RPMI8226 (cell line): ENCODE measurements at places on chromosomes 4 and X.

DNA sequence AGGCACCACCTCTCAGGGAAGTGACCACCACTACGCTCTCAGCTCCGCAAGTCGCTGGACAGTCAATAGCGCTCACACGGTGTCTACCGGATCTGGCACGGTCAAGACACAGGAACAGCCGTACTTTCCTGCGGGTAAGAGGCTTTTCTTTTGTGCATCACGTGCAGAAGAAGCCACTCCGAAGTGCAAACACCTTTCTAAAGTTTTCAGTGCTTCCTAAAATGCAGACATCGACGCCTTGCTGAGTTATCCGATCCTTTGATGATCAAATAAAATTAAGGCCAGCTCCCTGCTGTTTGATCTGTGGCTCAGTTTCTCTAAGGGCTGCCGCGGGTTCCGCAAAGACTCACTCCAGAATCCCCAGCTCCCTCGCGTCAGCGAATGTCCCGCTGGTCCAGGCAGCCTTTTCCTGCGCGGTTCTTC lies 71.8 kb downstream of the FBXO8 start:
- DNase-seq: no peak

DNA sequence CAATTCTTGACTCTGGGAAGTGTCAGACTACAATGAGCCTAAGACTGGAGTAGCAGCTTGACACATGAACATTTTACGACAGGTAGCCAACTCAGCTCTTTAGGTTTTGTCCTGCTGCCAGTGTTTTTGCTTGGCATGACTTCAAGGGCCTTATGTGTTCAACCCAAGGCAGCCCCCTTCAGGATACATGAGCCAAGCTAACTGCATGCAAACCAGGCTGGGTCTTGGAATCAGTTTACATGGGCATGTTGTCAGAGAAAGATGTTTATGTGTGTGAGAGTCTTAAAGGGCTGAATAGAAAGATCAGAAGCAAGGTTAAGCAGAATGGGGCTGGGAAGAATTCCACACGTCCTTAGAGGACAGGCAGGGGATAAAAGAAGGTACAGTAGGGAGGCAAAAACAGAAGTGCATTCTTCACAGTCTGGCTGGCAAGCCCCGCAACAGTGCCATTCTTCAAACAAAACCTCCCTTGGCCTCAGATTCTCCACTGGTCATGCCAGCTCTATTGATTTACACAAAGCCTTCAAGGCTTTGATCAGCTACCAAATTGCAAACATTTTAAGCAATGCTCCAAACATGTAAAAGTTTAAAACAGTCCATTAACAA lies 97.3 kb downstream of the NKX6-1 start:
- DNase-seq: peak; percentile 11

DNA sequence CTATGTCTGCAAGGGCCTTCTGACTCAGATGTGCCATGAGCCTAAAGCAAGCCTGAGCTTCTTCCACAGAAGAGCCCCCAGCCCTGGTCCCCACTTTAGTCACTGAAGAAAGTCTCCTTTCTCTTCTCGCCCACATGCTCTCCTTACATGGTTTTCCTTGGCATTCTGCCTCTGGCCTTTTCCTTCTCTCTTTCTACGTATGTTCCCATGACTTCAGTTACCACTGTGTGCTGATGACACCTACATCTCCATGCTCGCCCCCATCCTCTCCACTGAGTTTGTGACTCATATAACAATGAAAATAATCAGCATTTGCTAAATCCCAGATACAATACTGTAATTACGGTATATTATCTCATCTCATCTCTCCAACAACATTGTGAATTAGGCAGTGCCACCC lies 149.3 kb downstream of the AMMECR1 start:
- DNase-seq: no peak

DNA sequence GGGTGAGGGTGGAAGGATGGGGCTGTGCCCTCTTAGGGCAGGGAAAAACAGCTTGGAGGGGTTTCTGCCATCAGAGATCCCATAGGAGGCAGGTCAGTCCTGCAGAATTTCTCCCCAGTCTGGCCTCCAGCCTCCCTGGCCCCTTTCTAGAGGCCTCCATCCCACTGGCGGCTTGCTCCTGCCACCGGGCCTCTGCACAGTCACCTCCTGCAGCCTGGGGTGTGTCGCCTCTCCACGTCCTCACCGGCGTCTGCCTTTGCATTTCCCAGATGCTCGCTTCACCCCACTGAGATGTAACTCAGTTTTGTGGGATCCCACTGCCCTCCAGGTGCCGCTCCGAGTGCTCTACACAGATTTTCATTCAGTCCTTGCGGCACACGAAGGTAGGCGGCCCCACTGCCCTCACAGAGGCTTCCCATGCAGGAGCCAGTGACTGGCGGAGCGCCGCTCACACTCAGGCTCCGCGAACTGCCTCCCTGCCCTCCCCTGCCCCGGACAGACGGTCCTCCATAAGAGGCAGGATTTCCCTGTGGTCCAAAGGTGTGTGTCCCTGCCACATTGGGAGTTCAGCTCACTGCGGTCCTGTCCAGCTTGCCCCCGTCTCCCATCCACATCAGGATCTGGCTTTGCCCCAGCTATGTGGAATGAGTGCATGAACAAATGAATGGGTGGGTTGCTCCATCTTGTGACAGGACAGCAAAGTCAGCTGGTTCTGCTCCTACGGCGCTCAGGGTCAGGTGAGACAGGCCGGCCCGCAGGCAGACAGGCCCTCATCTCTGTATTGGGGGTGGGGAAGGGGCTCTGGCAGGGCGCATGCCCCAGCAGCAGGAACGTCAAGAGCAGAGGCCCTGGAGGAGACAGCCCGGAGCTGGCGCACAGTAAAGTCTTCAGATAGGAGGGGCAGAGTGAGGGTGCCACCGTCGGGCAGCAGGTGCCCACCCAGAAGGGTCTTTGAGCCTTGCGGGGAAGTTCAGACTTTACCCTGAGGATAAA lies 2.7 kb upstream of the TMEM271 start:
- no peak for DNase-seq

- DNase-seq: no peak
Measured at GRCh38 chrX:88982183-88982582, 235.2 kb downstream of the CPXCR1 start.

GRCh38 chr4:138749303-138749702 lies 266.3 kb upstream of the NOCT start:
- no peak for DNase-seq

DNA sequence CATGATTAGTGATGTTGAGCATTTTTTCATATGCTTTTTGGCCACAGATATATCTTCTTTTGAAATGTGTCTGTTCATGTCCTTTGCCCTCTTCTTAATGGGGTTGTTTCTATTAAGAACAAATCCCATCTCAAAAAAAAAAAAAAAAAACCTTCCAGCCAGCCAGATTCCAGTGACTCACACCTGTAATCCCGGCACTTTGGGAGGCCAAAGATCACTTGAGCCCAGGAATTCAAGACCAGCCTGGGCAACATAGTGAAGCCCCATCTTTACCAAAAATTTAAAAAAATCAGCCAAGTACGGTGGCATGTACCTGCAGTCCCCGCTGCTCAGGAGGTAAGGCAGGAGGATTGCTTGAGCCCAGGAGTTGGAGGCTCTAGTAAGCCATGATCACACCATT lies 5.1 kb downstream of the RAB33B start:
- DNase-seq: no peak

GRCh38 chr4:26171941-26172340 lies 148.9 kb upstream of the RBPJ start:
- no peak for DNase-seq

GRCh38 chrX:46903458-46904242 lies 8.6 kb upstream of the JADE3 start:
- DNase-seq: peak; percentile 83

GRCh38 chr4:121479808-121480207 lies 99.0 kb upstream of the QRFPR start:
- no peak for DNase-seq

GRCh38 chr4:18777190-18777930 lies 755.8 kb upstream of the LCORL start:
- no peak for DNase-seq

DNA sequence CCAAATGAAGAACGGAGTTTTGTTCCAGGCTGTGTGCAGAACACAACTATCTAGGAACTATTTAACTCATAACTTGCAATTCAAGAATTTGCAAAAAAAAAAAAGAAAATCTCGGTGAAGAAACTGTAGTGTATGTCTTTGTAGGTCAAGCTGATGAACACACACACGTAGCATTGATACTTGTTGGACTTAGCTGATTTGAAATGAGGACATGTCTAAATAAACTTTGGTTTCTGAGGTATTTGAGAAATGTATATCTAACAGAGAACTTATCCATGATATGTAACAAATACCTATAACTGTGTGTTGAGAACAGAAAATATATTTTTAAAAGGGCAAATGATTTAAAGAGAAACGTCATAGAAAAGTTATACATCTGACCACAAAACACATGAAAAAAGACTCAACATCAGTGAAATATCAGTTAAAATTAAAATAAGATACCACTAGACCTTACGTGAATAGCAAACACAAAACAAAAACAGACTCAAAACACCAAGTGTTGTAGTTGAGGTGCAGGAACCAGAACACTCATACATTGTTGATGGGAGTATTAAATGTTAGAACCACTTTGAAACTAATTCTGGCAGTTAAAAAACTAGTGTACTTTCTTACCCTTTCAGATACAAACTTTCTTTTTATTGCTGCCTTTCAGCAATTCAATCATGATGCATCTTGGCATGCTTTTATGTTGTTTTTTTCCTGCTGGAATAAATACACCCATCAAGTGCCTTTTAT lies 1535.8 kb upstream of the PCDH10 start:
- DNase-seq: no peak

DNA sequence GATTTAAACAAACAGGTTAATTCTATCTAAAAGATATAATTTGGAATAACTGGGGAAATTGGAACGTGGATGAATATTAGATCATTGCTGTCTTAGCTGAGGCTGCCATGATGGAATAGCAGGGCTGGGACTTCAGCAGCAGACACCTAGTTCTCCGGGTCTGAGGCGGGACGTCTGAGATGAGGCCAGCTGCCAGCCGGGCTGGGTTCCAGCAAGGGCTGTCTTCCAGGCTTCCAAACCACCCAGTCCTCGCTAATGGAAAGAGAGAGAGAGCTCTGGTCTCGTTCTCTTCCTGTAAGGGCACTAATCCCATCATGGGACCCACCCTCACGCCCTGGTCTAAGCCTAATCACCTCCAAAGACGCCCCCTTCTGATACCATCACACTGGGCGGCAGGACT lies 85.7 kb downstream of the ADRA2C start:
- no peak for DNase-seq

GRCh38 chrX:85619962-85620361 lies 240.5 kb upstream of the POF1B start:
- DNase-seq: no peak

DNA sequence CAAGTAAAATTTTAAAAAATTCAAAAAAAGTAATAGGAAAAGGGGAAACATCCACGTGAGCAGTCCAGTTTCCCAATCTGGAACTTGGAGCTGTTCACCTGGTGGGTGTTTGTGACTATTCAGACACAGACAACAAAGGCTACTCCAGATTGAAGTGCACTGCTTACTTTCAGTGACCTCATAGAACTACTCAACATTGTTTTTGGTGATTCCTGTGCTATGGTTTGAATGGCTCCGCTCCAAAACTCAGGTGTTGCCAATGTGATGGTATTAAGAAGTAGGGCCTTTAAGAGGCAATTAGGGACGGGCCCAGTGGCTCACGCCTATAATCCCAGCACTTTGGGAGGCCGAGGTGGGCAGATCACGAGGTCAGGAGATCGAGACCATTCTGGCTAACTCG lies 22.1 kb downstream of the SH3RF1 start:
- DNase-seq: no peak

- DNase-seq: no peak
Measured at GRCh38 chr4:151760002-151760401, 805 bp downstream of the GATB start.

DNA sequence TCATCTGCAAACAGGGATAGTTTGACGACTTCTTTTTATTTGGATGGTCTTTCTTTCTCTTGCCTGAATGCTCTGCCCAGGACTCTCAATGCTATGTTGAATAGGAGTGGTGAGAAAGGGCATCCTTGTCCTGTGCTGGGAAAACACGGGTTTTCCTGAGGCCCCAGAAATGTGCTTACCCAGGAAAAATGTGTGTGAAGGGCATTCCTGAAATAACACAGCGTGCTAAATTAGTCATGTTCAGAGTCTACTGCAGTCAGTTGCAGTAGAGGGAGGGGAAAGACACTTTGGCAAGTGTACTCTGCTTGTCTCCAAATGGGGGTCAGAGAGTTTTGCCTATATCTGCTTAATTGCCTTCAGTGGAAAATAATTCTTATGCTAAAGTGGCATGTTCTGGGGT lies 153.9 kb downstream of the CCNG2 start:
- no peak for DNase-seq

DNA sequence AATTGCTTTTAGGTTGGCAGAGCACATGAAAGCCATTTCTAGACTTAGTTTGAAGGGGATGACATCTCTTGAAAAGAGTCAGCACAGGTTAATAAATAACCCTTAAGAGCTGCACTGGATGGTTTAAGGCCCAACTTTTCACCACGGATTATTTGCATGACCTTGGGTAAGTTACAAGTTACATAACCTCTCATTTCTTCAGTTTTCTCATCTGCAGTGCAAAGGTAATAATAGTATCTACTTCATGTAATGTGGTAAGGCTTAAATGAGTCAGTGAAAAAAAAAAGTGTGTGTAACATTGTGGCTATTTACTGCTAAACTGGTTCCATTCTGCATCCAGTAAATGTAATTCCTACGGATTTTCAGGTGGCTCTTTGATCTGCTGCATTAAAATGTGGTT lies 715.8 kb downstream of the CCSER1 start:
- no peak for DNase-seq

- DNase-seq: peak; percentile 58
Measured at GRCh38 chr4:77240469-77241066, 83.6 kb downstream of the CCNG2 start.

DNA sequence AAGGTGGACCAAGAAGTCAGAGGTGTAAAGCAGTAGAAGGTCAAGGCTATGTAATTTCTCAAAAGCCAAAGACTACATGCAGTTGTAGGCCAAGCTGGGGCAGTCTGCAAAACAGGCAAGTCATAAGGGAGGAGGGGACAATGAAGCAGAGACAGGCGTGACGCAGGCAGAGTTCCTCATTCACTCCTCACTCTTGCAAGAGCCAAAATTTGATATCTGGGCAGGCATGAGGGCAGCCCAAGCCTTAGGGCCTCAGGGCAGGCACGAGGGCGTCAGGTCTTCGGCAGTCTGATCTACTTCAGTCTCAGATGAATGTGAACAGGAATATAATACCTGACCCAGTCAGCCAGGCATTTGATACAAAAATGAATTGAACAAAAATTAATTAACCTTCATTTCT lies 86.4 kb upstream of the AGA start:
- no peak for DNase-seq

GRCh38 chr4:126269106-126269505 lies 954.4 kb downstream of the FAT4 start:
- DNase-seq: no peak

DNA sequence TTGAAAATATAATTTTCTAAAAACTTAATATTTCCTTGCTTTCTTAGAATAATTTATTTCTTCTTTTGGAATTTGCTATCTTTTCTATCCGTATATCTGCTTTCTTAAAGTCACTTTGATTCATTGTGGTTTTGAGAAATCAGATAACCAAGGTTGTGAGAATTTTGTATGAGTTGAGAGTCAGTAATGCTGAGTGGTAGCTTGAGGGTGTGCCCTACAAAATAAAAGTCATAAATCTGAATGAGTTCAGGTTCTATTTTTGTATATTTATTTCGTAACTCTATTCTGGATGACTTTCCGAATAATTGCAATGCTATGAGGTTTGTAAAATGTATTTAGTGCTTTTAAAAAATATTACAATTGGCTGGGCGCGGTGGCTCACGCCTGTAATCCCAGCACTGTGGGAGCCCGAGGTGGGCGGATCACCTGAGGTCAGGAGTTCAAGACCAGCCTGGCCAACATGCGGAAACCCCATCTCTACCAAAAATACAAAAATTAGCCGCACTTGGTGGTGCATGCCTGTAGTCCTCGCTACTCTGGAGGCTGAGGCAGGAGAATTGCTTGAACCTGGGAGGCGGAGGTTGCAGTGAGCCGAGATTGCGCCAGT lies 8.9 kb downstream of the COPS4 start:
- DNase-seq: no peak
